ENCODE measurements at places on chromosomes 4 and X. TPM values are rescaled to one million over a fixed set of nuclear protein-coding genes. Genes with fewer than 3 reads are reported as not detected.

- no peak overlapping the region for H3K4me3 ChIP-seq
- H3K4me1 ChIP-seq: no peaks in the 10 kb centered on the region
- DNase-seq: no peak
- H3K27me3 ChIP-seq: no peaks in the 10 kb centered on the region
- no peak overlapping the region for H3K27ac ChIP-seq
Measured at GRCh38 chr4:168163106-168163505, 70.8 kb downstream of the ANXA10 start.

DNA sequence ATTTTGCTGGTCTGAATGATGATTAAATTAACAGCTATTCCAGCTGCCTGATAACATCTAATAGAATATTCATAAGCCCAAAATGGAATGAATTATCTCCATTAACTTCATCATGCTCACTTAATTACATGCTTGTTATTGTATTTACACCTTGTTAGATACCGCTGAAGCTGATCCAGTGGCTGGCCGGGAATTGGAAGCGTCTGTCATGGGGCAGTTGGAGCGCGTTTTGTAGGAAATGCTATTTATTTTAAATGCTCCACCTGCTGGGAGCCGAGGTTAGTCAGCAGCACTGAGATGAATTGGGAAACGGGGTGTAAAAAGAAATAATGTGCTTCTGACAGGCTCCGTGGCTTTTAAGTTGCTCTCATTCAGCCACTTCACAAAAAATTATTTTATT is 25.2 kb downstream of the ARX start:
- no peak overlapping the region for H3K27ac ChIP-seq
- H3K4me1 ChIP-seq: no peaks in the 10 kb centered on the region
- no peak overlapping the region for H3K4me3 ChIP-seq
- H3K36me3 ChIP-seq: no peaks in the 10 kb centered on the region
- no peaks in the 10 kb centered on the region for H3K27me3 ChIP-seq

GRCh38 chr4:2497931-2498330 is 29.0 kb downstream of the RNF4 start:
- peaks cover 8% of the 10 kb centered on the region for H3K4me1 ChIP-seq
- H3K27me3 ChIP-seq: no peaks in the 10 kb centered on the region
- no peak overlapping the region for H3K27ac ChIP-seq
- DNase-seq: no peak

Gene CT45A1
- total RNA-seq: not detected

Gene GPRASP2
- total RNA-seq: 5.0 TPM
